Caco-2 (cell line): ENCODE measurements at places on chromosomes 16 and 17. TPM values are rescaled to one million over a fixed set of nuclear protein-coding genes. Genes with fewer than 3 reads are reported as not detected.

DNA sequence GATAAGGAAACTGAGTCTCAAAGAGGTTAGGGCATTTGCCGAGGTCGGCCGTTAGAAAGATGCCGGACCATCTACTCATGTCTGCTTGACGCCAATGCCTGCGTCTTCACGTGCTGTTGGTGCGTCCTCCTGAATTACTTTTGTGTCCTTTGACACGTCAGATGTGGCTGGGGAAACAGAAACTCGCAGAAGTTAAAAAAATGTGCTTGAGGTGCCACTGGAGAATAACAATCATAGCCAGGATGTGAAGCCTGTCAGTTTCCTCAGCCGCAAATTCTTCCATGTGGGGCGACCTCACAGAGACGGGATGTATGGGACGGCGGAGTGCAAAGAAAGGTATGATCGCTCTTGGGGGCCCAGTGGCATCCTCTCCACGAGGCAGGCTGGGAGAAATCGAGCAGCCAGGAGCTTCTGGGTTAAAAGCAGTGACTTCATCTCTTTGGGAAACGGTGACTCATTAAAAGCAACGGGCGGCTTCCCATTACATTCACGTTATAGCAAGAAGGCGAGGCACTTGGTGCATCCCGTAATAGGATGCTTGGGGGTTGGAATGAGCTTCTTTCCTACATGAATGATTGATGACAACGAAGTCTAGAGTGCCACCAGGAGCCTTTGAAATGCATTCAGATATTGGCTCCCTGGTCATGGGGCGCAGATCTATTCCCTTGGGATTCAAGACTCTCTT is 67.8 kb downstream of the BMERB1 start:
- no peak for DNase-seq

Gene WNK4
- total RNA-seq = 3.3 and 4.1 TPM in 2 replicates

Gene VPS9D1
- total RNA-seq = 6.1 and 6.3 TPM in 2 replicates

DNA sequence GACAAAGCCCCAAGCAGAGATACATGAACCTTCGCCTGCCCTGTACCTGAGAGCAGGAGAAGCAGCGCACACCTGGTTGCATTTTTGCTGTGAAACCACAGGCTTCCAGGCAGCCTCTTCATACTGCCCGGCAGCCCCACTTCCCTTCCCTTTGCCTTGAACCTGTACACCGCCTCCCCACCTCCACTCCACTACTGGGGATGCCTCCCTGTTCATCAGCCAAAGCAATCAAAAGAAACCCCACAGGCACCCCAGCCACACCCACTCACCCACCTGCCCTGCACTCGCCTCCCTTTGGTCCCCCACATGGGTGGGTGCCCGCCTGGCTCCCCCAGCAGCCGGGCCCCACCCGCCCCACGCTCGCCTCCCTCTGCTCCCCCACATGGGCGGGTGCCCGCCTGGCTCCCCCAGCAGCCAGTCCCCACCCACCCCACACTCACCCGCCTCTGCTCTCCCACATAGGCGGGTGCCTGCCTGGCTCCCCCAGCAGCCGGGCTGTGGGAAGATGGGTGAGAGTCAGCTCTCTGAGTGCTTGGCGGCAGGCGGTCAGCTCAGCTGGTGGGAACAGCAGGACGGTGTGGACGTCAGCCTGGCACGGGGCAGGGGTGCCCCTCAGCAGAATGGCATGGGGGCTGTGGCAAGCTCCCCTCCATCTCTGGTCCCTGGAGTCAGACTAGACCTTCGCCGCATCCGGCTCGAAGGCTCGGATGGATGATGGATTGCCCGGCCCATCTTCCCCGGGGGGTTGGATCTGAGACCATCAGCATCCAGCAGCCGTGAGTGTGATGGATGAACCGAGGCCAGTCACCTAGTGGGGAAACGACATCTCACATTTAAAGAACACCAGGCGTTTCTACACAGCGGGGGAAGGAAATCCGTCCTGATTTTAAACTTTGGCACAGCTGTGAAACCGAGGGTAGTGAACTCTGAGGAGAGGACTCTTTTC is 135.6 kb downstream of the BANP start:
- DNase-seq = no peak

DNA sequence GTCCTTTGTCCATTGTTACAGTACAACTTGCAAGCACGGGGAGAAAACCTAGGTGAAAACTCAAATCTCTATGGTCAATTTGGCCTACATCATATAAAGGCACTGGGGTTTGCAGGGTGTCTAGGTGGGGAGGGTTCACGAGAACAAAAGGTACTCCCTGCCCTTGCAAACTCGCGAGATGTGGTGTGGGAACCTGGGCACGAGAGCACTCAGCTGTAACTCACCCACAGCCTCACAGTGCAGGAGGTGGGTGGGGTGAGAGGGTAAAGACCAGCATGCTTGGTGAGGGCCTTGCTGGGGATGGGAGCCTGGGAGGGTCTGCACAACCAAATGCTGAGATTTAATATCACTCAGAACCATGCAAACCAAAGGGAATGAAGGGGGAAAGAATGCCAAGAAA is 18.4 kb upstream of the ZNF594 start:
- no peak for DNase-seq

Gene GGNBP2
- total RNA-seq = 91.3 and 91.5 TPM in 2 replicates

Gene NSF
- total RNA-seq = 51.1 and 53.8 TPM in 2 replicates

DNA sequence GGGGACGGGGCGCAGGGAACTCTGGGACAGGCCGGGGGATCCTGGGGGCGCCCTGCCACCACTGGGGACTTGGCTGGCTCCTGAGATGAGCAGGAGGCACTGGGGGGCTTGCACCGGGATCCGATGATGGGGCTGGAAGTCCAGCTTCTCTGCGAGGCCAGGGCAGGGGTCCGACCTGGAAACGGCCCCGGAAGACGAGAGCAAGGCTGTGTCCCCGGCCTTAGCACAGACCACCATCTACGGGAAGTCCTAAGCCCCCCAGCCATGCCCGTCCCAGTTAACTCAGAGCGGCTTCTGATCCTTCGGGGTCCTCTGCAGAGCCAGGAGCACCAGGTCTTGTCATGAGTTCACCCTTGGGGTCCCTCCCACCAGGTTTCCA is 573 bp downstream of the CDT1 start:
- no peak for DNase-seq

GRCh38 chr16:25957707-25958106 is 265.9 kb downstream of the HS3ST4 start:
- no peak for DNase-seq

GRCh38 chr17:57432507-57433277 is 176.4 kb downstream of the MSI2 start:
- no peak for DNase-seq

DNA sequence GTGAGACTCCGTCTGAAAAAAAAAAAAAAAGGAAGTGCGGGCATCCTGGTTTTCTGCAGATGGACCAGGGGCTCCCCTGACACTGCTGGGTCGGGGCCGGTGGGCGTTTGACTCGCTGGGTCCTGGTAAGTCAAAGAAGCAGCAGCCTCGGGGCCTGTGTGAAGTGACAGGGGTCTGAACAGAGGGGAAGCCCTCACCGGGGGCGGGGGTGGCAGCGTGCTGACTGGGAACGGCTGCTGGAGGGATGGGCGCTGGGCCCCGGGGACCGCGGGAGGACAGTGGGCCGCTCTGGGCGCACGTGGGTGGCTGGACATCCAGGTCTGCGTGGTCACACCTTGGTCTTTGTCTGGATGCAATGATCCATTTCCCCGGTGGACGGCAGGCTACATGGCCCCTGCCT is 8.2 kb downstream of the GALNS start:
- no peak for DNase-seq

DNA sequence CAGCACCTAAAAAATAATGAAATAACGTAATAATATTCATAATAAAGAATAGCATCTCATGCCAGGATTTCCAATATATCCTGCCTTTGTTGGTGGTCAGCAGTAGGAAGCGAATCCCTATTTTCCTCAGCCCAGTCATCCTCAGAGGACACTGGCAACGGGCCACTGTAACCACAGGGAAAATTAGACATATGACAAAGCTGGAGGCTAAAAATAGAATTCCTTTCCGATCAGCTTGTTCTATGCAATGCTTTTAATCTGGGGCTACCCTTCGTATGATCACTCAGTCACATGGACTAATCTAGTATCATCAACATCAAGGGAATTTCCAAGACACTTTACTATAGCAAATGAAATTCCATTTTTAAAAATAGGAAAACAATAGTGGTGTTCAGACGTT is 246.9 kb upstream of the KCNJ16 start:
- DNase-seq = no peak

DNA sequence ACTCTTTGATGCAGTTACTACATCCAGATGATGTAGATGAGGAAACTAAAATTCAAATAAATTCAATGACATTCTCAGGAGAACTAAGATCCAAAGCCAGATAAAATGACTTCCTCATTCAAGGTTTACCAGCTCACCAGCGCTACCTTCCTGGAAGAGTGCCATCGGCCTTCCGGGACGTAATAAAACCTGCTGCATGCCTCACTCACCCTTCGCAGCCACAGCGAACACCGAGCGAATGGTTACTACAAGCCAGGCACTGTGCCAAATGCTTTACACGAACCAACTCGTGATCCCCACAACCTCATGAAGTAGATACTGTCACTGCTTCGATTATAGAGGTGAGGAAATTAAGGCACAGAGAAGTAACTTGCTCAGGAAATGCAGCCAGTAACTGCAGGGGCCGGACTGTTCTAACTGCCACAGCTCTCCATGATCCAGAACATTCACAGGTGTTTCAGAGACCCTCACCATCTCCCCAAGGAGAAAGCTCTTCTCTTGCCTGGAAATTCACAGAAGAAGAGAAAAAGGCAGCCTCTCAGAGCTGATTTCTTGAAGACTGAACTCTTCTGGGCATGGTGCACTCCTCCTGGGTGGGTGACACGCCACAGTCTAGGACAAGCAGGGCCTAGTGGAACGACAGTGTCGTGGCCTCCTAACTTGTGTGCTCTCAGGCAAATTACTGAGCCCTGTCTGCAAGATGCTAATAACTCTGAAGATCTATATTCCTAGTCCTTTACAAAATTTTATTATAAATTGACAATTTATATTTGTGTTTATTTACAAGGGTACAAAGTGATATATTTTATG is 46.8 kb downstream of the HIC1 start:
- no peak for DNase-seq

Gene TXNL4B
- total RNA-seq = 17.9 and 18.4 TPM in 2 replicates

DNA sequence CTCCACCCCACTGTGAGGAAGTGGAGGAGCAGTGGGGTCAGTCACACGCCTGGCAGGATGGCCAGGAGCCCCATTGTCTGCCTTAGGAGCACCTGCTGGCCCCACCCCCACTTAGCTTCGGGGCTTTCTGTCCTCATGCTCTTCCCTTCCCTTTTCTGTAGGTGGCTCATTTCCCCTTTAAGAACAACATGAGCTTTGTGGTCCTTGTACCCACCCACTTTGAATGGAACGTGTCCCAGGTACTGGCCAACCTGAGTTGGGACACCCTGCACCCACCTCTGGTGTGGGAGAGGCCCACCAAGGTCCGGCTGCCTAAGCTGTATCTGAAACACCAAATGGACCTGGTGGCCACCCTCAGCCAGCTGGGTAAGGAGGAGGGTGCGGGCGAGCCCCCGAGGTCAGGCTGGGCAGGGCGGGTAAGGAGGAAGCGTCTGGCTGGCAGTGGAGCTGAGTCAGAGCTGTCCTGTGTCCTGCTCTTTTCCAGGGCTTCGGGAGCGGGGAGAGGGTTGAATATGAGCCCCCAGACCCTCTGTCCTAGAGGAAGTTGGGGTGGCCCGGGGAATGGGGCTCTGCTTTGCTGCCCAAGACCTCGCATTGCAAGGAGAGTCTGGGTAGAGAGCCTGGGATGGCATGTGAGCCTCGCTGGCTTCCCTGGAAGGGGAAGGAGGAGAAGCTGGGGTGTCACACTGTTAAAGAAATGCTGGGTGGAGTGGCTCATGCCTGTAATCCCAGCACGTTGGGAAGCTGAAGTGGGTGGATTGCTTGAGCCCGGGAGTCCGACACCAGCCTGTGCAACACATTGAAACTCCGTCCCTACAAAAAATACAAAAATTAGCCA is 9.2 kb upstream of the SERPINF1 start:
- no peak for DNase-seq

Gene AANAT
- total RNA-seq = not detected in 2 replicates

DNA sequence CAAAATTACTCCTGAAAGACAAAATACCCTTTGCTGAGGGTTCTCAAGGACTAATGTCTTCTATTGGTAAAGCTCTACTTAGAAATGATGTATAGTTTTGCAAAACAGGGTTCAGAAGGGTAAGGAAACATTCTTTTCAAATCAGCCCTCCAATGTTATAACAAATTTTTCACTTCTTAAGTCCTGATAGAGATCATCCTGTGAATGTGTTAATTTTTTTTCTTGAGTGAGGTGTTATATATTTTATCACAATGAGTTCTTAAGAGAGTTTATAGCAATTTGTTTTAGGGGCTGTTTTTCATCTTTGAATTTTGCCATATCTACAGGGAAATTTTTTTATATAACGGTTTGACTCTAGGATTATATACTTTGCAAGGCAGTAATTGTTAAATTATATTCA is 29.5 kb downstream of the CYB5B start:
- no peak for DNase-seq

DNA sequence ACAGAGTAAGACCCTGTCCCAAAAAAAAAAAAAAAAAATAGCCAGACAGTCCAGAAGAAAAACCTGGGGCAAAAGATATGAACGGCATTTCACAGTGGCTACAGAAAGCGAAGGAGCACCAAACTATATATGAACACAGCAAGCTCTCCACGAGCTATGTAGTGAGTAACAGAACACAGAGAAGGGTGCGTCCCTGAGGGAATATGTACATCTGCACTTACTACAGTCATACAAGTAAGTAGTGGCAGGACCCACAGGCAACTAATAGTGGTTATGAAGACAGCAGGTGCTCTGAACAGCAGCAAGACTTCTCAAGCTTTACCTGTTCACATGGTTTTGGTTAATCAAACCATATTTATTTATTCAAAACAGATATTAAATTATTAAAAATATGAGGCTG is 15.8 kb downstream of the TRAP1 start:
- no peak for DNase-seq

Gene KCNG4
- total RNA-seq = not detected in 2 replicates

DNA sequence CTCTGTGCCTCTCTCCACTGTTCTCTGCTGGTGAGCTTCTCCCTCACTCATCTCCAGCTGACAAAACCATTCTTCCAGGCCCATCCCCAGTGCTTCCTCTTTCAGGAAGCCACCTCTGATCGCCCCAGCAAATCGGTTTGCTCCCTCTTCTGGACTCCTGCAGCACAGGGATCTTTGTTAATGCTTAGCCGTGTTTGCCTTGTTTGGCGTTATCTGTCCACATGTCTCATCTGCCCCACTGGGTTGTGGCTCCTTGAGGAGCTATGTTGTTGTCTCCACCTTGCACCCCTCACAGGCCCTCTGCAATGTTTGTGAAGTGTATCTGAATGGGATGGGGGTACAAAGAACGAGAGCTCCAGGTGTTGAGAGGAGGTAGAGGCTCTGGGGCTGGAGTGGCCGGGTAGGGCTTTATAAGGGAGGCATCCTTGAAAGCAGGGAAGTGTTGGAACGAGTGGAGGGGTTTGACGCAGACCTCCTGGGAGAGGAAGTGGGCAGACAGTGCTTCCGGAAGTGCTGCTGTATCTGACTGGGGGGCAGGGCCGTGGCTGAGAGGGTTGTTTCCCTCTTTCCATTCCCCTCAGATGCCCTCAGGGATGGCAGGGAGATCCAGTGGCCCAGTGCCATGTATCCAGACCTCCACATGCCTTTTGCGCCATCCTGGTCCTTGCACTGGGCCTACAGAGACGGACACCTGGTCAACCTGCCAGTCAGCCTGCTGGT is 27.8 kb downstream of the CASKIN2 start:
- no peak for DNase-seq
